KBM-7 (cell line): ENCODE measurements at places on chromosomes 4 and X.
A peak's percentile ranks its signal among the peaks of the same experiment; 100 is the strongest.

- DNase-seq: no peak
Observed at GRCh38 chrX:71996826-71997225, 86.2 kb downstream of the NHSL2 start.

DNA sequence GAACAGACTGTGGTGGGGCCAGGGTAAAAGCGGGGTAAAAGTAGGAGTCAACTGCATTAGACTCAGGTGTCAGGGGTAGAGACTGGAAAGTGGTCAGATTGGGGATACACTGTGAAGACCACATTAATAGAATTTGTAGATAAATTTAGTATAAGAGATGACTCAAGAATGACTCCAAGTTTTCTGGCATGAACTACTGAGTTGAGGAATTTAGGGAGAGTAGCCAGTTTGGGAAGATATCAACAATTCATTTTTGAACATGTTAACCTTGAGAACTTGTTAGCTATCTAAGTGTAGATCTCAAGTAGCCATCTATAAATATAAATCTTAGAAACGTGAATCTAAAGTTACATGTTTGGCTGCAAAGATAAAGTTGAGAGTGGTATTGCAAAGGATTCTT is 206.9 kb upstream of the HCCS start:
- no peak for DNase-seq

- no peak for DNase-seq
Observed at GRCh38 chrX:42276982-42277690, 353.8 kb upstream of the CASK start.

GRCh38 chr4:85475631-85476233 is 782 bp downstream of the ARHGAP24 start:
- DNase-seq: no peak

GRCh38 chr4:128068918-128069317 is 7.8 kb downstream of the LARP1B start:
- DNase-seq: peak; percentile 48

DNA sequence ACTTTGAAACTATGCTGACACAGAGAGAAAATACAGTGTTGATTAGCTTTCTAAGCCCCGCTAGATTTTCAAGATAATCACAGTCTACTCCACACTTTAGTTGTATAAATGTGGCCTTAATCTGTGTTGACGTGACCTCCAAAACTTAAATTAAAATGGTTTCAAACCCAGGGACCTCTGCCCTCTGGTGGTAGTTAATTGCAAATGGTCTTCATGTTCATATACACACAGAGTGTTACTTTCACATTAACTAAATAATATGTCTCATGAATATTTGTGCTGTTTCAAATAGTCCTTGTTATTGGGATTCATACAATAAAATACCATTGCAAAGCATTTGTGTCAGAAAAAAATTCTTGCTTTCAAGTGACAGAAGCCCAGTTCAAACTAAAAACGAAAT is 64.3 kb downstream of the TASL start:
- peak; percentile 19 for DNase-seq

- DNase-seq: no peak
Observed at GRCh38 chr4:41125558-41126311, 88.6 kb downstream of the APBB2 start.

DNA sequence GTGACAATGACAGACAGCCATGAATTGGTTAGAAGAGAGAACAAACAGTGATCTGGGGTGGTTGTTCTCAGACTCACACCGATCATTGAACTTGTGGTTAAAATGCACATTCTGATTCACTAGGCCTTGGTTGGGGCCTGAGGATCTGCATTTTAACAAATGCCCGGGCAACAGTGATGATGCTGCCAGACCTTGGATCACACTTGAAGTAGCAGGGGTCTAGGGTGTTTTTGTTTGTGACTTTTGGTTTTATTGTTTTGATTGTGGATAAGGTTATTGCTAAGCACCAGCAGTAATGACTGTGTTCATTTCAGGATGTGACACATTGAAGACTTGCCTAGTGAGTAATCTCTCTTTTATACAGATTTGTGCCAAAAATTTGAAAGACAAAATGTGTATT is 36.5 kb downstream of the TXLNG start:
- DNase-seq: no peak
